Sigmoid colon (tissue), 7 donors: ENCODE measurements at places on chromosomes 11 and 22. TPM values are rescaled to one million over a fixed set of nuclear protein-coding genes. Genes with fewer than 3 reads are reported as not detected.

DNA sequence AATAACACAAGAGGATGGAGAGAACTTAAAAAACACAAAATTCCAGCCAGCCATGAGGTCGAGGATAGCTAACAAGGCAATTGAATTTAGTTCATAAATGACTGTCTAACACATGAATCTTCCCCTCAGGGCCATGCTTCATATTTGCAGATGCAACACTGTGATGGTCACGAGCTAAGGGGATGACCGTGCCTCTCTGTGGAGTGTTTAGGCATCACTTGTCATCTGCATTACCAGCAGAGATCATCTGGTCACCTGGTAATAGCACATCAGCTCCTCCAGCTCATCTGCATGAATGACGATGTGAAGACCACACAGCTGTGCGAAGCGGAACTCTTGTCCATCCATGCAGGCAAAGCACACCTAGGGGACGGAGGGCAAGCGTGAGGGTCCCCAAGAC is 20.9 kb upstream of the SLC25A1 start:
- DNase-seq, result peak; percentile 13
- H3K4me3 ChIP-seq, result no peak overlapping the region
- no peaks in the 10 kb centered on the region for H3K27me3 ChIP-seq
- H3K4me1 ChIP-seq, result no peaks in the 10 kb centered on the region
- peaks cover 3% of the 10 kb centered on the region for H3K36me3 ChIP-seq

The GTSE1 gene
- not detected for total RNA-seq

GRCh38 chr11:60485987-60486386 is 6.6 kb upstream of the MS4A12 start:
- H3K27me3 ChIP-seq, result no peaks in the 10 kb centered on the region
- H3K4me1 ChIP-seq, result no peaks in the 10 kb centered on the region
- no peaks in the 10 kb centered on the region for H3K36me3 ChIP-seq
- no peak for DNase-seq
- no peak overlapping the region for H3K27ac ChIP-seq

DNA sequence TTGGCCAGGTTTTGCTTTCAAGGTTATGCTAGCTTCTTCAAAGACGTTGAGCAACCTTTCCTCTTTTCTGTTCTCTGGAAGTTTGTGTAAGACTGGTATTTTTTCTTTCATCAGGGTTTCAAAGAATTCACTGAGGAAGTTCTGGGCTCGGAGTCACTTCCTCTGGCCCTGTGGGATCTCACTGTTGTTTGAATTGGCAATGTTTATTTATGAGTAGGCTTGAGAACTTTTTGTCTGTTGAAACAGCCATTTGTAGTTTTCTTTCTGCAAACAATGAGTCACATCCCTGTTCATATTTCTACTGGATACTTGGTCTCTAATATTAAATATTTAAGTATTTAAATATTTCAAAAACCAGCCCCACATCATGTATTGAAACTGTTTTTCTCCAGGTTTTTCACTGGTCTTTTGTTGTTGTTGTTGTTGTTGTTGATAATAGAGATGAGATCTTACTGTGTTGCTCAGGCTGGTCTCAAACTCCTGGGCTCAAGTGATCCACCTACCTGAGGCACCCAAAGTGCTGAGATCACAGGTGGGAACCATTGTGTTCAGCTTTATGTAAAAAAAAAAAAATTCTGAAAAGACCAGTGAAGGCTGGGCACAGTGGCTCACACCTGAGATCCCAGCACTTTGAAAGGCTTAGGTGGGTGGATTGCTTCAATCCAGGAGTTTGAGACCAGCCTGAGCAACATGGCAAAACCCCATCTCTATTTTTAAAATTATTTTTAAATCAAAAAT is 26.9 kb downstream of the SUSD2 start:
- H3K27ac ChIP-seq, result peak overlapping the region; percentile 66
- no peaks in the 10 kb centered on the region for H3K27me3 ChIP-seq
- peak; percentile 86 for DNase-seq
- H3K4me3 ChIP-seq, result no peak overlapping the region
